COR-L47 (cell line): ENCODE measurements at places on chromosomes 3 and 15.

- DNase-seq: no peak
Measured at GRCh38 chr3:89375451-89375850, 268.0 kb downstream of the EPHA3 start.

DNA sequence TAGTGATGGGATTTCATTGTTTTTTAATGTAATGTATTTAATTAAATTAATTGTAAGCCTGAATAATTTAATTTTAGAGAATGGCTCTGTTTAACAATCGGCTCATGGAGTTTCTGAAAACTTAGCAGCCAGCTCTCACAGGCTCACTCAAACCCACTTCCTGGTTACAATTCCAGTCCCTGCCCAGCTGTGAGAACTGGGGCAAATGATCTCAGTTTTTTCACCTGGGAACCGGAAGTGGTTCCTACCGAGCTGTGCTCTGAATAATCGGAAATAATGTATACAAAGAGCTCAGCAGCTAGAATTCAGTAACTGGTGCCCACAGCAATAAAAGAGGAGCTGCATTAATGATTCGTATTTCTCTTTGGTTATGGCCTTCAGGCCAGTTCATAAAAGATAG, 244.3 kb upstream of the MCTP2 start:
- no peak for DNase-seq

DNA sequence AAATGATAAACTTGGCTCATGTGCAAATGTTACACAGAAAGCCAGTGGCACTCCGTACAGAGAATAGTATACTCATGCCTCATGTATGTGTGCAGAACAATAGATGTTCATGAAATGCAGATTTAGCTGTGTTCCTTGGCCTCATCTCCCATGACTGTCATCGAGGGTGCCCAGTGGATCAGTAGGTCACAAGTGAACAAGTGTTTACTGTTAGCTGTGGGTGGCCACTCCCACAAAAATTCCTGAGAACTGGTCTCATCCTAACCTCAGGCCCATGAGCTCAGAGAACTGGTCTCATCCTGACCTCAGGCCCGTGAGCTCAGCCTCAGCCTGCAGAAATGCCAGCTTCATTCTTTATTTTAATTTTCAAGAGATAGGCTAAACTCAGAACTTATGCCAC, 124.1 kb downstream of the GADL1 start:
- DNase-seq: no peak

GRCh38 chr3:71956716-71957115, 171.8 kb upstream of the PROK2 start:
- no peak for DNase-seq

GRCh38 chr3:31760654-31761053, 220.4 kb downstream of the OSBPL10 start:
- no peak for DNase-seq
